Stimulated activated CD4-positive, alpha-beta T cell treated with anti-CD3 and anti-CD28 coated beads, Interleukin-12 subunit alpha, Interleukin-12 subunit beta, amount 100 ng/mL, for 48 hours (primary cell): ENCODE measurements at places on chromosomes 2 and 18.

DNA sequence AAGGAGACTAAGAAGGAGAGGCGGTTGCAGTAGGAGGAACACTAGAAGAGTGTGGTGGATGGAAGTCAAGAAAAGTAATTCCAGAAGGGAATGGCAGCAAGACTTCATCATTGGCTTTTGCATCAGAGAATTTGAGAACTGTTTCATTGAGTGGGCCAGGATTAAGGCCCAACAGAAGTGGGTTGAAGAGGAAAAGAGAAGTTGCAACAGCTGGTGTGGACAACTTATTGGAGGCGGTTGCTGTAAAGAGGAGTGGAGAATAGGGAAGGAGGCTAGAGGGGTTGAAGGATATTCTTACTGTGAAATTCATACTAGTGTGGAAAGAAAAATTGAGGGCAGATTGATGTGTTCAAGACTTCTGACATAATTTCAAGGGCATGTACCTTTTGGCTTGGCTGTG, 168.7 kb upstream of the FN1 start:
- DNase-seq: no peak

- DNase-seq: no peak
Observed at GRCh38 chr18:31097666-31098065, 4.6 kb downstream of the DSC2 start.

DNA sequence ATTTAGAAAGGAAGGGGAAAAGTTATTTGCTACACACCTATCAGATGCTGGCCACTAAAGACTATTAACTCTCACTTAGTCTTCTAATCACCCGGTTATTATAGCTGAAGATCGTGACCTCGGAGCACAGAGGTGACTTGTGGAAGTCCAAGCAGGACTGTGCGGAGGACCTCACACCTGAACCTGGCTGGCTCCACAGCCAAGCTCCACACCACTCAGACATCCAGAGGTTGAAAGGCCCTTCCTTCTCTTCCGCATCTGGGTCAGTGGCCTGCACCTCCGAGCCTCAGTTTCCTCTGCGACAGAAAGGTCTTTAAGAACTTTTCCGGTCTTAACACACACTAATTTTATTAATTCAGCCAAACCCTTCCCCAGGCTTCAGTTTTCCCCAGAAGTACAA, 57.9 kb downstream of the TNS1 start:
- no peak for DNase-seq

- no peak for DNase-seq
Observed at GRCh38 chr18:23143815-23144261, 8.6 kb downstream of the CABLES1 start.

DNA sequence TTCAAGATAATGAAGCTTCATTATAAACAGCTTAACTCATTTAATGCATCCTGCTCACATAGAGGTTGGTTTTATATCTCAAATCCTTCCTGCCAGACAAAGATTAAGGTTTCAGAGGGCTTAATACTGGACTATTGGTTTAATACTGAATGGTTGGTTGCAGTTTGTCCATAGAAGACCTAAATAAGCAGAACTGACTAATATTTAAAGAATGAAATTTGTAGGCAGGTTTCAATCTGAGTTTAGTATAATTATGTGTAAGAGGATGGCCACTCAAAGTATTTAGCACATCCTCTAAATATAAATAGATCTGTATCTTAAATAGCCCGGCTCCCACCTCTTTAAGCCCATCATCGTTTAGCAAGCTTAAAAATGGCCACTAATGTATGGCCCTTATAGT, 92.5 kb downstream of the EPB41L5 start:
- DNase-seq: no peak

DNA sequence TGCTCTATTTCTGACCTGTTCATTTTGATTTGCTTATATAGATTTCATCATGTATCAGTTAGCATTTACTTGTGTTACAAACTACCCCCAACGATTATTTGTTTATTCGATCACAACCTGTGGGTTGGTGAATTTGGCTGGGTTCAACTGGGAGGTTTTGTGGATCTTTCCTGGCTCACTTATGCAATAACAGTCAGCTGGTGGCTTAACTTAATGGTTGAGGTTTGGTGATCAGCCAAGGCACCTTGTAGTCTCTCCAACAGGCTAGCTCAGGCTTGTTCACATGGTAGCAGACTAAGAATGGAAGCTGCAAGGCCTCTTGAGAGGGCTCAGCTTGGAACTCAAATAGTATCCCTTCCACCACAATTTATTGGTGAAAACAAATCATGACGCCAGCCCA, 5.4 kb upstream of the PUM2 start:
- DNase-seq: no peak

DNA sequence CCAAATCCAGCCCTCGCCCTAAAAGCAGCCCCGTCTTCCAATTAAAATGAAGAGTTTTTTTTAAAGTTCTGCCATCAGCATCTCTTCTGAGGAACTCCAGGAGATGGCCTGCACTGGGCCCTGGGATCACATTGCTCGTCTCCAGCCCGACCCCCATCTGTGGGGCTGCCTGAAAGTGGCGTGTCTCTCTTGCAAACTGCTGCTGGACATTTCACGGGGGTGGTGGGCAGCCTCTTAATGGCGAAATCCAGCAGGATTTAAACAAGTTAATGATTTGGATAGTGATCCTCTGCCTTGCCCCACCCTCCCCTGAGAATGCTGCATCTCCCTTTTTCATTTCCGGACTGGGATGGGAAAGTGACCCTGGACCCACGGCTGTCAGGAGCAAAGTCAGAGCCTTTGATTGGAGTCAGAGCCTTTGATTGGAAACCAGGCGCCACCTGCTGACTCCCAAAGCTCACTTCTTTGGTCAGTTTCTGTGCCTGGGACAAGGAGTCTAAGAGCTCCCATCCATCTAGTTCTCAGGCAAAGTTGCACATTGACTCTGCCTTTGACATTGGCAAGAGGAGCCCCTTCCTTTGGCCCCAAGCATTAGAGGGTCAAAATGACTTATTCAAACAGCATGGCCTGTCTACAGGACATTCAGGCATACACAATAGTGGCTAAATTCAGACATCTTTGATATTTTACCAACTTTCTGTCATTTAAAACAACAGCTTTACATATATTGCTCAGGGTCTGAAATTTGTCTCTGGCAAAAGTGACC, 155.2 kb downstream of the SH3BP4 start:
- DNase-seq: no peak

DNA sequence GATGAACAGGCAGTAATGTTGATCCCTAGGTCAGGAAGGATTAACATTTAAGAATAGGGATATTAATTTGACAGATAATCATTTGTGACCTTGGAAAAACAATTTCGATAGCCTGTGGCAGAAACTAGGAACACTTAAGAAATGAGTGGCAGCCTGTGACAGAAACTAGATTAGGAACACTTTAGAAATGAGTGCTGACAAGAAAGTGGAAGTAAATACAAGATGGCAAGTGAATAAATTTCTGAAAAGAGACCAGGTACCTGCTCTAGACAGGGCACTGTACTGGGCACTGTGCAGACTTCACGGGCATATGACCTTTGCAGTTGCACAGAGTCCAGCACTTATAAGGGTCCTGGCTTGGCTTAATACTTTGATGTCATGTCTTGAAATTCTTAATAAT, 5.5 kb upstream of the HNRNPA3 start:
- DNase-seq: no peak
